MM.1S (cell line): ENCODE measurements at places on chromosomes 2 and 18.
A peak's percentile ranks its signal among the peaks of the same experiment; 100 is the strongest.

DNA sequence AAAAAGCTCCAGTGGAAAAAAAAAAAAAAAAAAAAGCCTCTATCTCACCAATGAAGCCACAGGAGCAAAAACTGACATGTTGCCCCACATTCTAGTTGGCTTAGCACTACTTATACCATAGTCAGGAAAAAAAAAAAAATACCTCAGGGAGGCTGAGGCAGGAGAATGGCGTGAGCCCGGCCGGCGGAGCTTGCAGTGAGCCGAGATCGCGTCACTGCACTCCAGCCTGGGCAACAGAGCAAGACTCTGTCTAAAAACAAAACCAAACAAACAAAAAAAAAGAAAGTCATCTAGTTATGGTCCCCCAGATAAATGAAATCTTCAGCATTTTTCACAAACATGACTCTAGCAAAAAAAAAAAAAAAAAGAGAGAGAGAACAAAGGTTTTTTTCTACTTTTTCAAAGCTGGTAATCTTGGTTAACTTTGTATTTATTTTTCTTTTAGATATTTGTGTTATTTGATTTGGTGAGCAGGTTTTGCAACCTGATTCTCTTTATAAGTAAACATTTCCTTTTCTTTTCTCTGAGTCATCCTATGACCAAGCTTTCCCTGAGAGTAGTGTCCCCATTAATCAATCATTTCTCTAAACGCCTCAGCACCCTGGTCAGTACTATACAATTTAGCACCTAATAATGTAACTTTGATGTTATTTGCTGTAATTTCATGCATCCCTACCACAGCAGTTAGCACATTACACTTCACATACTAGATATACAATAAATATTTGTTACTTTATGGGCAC lies 273.7 kb upstream of the PIK3C3 start:
- no peaks in the 10 kb centered on the region for H3K4me1 ChIP-seq
- no peak for DNase-seq
- no peak overlapping the region for H3K27ac ChIP-seq
- H3K36me3 ChIP-seq: no peaks in the 10 kb centered on the region
- H3K4me3 ChIP-seq: no peak overlapping the region

- H3K27me3 ChIP-seq: no peaks in the 10 kb centered on the region
- H3K4me3 ChIP-seq: no peak overlapping the region
- no peaks in the 10 kb centered on the region for H3K4me1 ChIP-seq
- DNase-seq: no peak
- H3K27ac ChIP-seq: no peak overlapping the region
- H3K36me3 ChIP-seq: no peaks in the 10 kb centered on the region
Observed at GRCh38 chr2:28665041-28665704, 86.5 kb upstream of the PPP1CB start.

DNA sequence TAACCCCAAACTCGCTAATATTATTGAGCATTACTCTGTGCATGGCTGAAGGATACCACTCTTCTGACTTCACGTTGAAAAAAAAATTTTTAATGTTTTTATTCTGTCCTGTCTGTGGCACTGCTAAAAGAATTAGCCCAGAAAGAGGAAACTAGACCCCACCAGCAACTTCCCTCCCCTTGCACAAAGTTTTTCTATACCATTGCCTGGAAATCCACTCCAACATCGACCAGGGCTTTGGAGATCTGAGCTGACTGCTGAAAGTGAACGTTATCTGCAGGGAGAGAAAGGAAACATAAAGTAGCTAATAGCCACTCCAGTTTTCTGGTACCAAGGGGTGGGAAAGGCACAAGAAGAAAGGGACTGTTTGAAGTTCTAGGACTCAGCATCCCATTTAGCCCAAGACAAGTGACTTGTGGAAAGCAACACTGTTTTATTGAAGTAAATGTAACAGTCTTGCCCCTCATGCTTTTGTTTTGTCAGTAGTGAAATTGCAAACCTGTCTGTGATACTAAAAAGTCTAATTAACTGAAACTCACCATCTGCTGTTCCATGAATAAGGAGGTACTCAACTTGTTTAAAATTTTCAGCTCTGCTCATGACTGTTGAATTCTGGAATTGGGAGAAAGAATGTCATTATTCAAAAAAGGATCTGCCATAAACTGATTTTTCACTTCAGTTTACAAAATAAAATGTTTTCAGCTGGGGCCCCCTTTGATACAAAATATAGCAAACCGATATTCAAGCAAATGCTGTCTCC lies 79.1 kb downstream of the DPP4 start:
- peak overlapping the region; percentile 19 for H3K4me3 ChIP-seq
- no peaks in the 10 kb centered on the region for H3K27me3 ChIP-seq
- no peaks in the 10 kb centered on the region for H3K36me3 ChIP-seq

DNA sequence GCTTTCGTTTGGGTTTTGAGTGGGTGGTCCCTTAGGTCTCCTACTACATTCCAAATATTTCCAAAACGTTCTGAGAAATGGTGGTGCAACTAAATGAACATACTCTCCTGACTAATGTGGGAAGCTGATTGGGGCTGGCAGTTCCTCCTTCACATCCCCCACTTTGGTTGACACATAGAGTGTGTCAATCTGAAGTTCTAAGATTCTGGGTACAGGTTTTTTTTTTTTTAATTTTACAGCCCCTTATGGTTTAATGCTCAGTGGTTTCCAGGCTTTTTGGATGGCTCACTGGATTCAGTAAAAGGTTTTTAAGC lies 58.4 kb upstream of the ITGB6 start:
- H3K27me3 ChIP-seq: no peaks in the 10 kb centered on the region
- H3K4me1 ChIP-seq: no peaks in the 10 kb centered on the region
- H3K4me3 ChIP-seq: no peak overlapping the region
- DNase-seq: no peak
- H3K36me3 ChIP-seq: no peaks in the 10 kb centered on the region

GRCh38 chr18:69647702-69648101 lies 247.0 kb downstream of the DOK6 start:
- DNase-seq: no peak
- no peaks in the 10 kb centered on the region for H3K4me1 ChIP-seq
- no peaks in the 10 kb centered on the region for H3K27me3 ChIP-seq
- no peak overlapping the region for H3K27ac ChIP-seq
- no peaks in the 10 kb centered on the region for H3K36me3 ChIP-seq
- H3K4me3 ChIP-seq: peak overlapping the region; percentile 48

- no peaks in the 10 kb centered on the region for H3K36me3 ChIP-seq
- no peak overlapping the region for H3K27ac ChIP-seq
- no peaks in the 10 kb centered on the region for H3K27me3 ChIP-seq
- H3K4me1 ChIP-seq: peaks cover 8% of the 10 kb centered on the region; the same call in 1 of the 2 replicates
- H3K4me3 ChIP-seq: no peak overlapping the region
Observed at GRCh38 chr2:207825045-207825954, 55.6 kb upstream of the FZD5 start.

GRCh38 chr2:191931329-191931728 lies 84.4 kb upstream of the CAVIN2 start:
- no peak overlapping the region for H3K27ac ChIP-seq
- no peaks in the 10 kb centered on the region for H3K36me3 ChIP-seq
- H3K4me3 ChIP-seq: no peak overlapping the region
- no peak for DNase-seq

- no peaks in the 10 kb centered on the region for H3K27me3 ChIP-seq
- H3K27ac ChIP-seq: no peak within 1 kb of the TSS
- DNase-seq: no peak
- H3K36me3 ChIP-seq: no peaks in the 10 kb centered on the region
- no peaks in the 10 kb centered on the region for H3K4me1 ChIP-seq
Observed at GRCh38 chr2:88127888-88128653, at the start of gene FABP1. TSS of gene FABP1 (minus strand) at chr2:88128062. CDS start at chr2:88128017, 45 bp downstream.

DNA sequence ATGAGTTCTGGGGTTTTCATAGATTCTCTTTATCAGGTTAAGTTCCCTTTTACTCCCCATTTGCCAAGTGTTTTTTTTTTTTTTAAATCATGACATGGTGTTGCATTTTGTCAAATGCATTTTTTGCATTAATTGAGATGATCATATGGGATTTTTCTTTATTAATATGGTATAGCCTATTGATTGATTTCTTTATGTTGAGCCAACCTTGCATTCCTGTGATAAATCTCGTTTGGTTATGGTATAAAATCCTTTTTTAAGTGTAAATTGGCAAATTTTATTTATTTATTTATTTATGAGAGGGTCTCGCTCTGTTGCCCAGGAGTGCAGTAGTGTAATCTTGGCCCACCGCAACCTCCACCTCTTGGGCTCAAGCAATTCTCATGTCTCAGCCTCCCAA lies 81.5 kb upstream of the ACVR1 start:
- H3K27me3 ChIP-seq: no peaks in the 10 kb centered on the region
- no peak for DNase-seq
- H3K27ac ChIP-seq: no peak overlapping the region
- no peaks in the 10 kb centered on the region for H3K36me3 ChIP-seq
- no peak overlapping the region for H3K4me3 ChIP-seq

- H3K4me3 ChIP-seq: no peak overlapping the region
- H3K36me3 ChIP-seq: no peaks in the 10 kb centered on the region
- no peak for DNase-seq
Observed at GRCh38 chr2:43021791-43022509, 204.5 kb downstream of the ZFP36L2 start.

- H3K4me3 ChIP-seq: no peak overlapping the region
- no peak for DNase-seq
- no peaks in the 10 kb centered on the region for H3K27me3 ChIP-seq
- no peaks in the 10 kb centered on the region for H3K36me3 ChIP-seq
Observed at GRCh38 chr2:235960716-235961640, 207.2 kb downstream of the GBX2 start.

- no peak overlapping the region for H3K27ac ChIP-seq
- H3K4me3 ChIP-seq: no peak overlapping the region
- H3K36me3 ChIP-seq: no peaks in the 10 kb centered on the region
- no peaks in the 10 kb centered on the region for H3K27me3 ChIP-seq
- DNase-seq: no peak
Observed at GRCh38 chr2:152022090-152022489, 76.8 kb downstream of the CACNB4 start.

- H3K36me3 ChIP-seq: no peaks in the 10 kb centered on the region
- no peak for DNase-seq
- no peak overlapping the region for H3K27ac ChIP-seq
Observed at GRCh38 chr2:197238043-197238365, 72.6 kb downstream of the ANKRD44 start.

GRCh38 chr18:55732227-55733106 lies 144.5 kb upstream of the TCF4 start:
- H3K4me3 ChIP-seq: no peak overlapping the region
- DNase-seq: no peak
- H3K27me3 ChIP-seq: no peaks in the 10 kb centered on the region

DNA sequence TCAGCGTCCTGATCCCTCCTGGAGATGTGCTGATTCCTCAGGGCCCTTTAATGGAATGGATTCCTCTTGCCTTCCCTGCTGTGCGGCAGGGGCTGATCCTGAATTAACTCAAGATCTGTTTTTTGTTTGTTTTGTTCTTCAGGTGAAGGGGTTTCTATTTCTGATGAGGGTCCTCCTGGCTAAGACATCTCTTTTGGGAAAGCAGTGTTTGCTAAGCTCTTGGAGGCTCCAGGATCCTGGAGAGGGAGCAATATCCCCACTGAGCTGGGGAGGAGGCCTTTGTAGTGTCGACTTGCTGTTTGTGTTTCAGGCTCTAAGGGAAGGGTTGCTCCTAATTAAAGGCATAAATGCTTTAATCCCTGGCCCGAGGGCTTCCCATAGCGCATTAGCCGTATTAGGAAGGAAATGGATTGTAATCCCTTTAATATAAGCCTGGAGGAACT lies 65.3 kb upstream of the FOXI3 start:
- no peak overlapping the region for H3K4me3 ChIP-seq
- no peaks in the 10 kb centered on the region for H3K27me3 ChIP-seq
- H3K27ac ChIP-seq: no peak overlapping the region

GRCh38 chr2:157592948-157593347 lies 35.7 kb downstream of the ACVR1C start:
- H3K4me1 ChIP-seq: no peaks in the 10 kb centered on the region
- no peak for DNase-seq
- H3K27ac ChIP-seq: no peak overlapping the region
- no peaks in the 10 kb centered on the region for H3K27me3 ChIP-seq
- H3K36me3 ChIP-seq: no peaks in the 10 kb centered on the region

GRCh38 chr2:126029316-126029715 lies 626.6 kb upstream of the GYPC start:
- no peak overlapping the region for H3K4me3 ChIP-seq
- DNase-seq: no peak
- H3K4me1 ChIP-seq: no peaks in the 10 kb centered on the region
- no peak overlapping the region for H3K27ac ChIP-seq
- no peaks in the 10 kb centered on the region for H3K36me3 ChIP-seq

- no peaks in the 10 kb centered on the region for H3K4me1 ChIP-seq
- no peaks in the 10 kb centered on the region for H3K36me3 ChIP-seq
- H3K27ac ChIP-seq: no peak overlapping the region
- DNase-seq: no peak
- no peak overlapping the region for H3K4me3 ChIP-seq
- no peaks in the 10 kb centered on the region for H3K27me3 ChIP-seq
Observed at GRCh38 chr2:227117027-227117426, 47.0 kb downstream of the COL4A4 start.
